Effector CD4-positive, alpha-beta T cell (primary cell): ENCODE measurements at places on chromosomes 12 and 14.

- no peak for DNase-seq
Observed at GRCh38 chr12:43579206-43579605, 27.2 kb upstream of the ADAMTS20 start.

GRCh38 chr12:95623554-95624170 lies 72.4 kb upstream of the USP44 start:
- no peak for DNase-seq

- no peak for DNase-seq
Observed at GRCh38 chr12:70581208-70581607, 56.0 kb downstream of the PTPRB start.

DNA sequence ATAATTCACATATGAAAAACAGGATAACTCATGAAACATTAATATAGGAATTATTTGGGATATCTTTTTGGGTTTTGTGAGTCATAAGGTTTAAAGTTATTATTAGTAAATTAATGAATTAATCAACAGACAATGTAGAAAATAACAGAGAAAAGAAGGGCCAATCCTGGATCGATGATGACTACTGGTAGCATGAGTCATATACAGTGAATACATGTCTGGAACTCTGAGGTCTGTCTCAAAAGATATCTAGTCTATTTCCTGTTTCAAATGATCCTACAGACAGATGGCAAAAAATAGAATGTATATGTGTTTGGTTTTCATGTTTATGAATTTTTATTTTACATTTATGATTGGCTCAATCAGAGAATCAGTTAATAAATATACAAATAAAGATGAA lies 86.4 kb upstream of the RTL1 start:
- no peak for DNase-seq

DNA sequence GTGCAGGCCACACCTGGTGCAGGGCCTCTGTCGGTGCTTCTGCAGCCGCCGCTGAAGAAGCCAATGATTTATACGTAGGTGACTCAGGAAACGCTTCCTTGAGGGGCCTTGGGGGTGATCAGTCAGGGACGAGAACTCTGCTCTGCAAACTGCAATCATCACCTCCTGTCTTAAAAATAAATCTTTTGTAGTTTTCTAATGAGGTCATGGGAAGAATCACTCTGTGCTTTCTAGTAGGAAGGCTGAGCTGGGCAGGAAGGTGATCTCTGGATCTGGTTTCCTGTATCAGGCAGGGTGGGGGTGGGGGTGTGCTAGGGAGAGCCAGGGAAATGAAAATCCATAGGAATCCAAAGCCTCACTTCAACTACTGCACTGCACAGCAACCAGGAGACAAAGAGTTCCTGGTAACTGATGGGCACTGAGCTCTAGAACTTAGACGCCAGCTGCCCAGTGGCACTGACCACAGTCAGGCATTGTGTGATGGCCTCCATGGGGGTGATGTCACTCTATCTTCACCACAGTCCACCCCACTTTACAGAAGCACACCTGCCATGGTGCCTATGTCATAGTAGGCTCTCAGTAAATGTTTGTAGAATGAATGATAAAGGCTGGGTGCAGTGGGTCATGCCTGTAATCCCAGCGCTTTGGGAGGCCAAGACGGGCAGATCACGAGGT lies 292.4 kb upstream of the PWP1 start:
- DNase-seq: no peak

- DNase-seq: no peak
Observed at GRCh38 chr14:42480255-42480654, 873.6 kb downstream of the LRFN5 start.

DNA sequence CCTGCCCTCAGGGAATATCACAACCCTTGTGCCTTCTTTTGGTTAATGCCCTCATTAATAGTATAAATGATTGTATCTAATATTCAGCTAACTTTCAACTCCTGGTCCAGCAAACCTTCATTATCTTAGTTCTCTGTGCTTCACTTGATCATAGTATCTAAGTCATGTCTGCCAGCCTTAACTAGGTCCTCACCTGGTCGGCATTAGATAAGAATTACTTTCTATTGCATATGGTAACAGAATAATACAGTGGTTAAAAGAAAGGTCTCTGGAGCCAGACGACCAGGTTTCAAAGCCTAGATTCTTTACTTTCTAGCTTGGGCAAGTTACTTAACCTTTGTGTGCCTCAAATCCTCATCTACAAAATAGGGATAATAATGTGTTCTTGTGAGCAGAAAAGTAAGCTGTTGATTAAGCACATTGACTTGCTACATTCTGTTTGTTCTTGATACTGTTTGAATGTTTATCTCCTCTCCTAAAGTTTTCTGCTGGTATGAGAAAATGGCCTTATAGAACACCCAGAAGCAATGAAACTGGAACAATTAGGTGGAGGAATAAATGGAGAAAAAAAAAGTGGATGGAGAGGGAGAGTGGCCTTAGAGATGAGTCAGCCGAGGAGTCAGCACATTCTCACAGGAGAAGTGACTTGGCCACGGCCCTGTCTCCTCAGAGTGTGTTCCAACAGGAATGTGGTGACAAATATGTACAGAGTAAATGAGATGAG lies 176.1 kb downstream of the SLC25A21 start:
- DNase-seq: no peak

DNA sequence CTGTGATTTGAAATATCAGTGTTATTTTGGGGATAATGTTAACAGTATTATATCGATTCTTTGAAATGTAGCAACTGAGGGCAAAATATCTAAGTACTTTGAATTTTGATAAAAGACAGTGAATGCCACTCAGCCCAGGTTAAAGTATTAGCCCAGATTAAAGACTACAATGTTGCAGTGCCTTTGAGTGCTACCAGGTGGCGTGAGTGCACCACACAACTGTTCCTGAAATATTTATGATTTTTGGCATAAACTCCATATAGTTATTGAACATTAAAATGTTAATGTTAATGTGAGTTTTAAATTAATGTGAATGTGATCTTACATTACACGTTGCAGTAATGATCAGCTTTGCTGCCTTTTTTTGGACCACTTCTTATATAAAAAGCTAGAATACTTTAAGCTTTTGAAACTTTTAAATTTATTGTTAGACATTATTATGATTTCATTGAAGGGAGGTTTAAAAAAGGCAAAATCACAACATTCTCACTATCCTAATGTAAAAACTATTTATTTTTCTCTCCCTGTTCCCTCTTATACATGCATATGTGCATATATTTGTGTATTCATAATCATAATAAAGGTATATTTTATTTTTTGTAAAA lies 22.5 kb downstream of the MRPS35 start:
- DNase-seq: no peak

- DNase-seq: no peak
Observed at GRCh38 chr12:24109381-24110039, 160.0 kb upstream of the SOX5 start.

DNA sequence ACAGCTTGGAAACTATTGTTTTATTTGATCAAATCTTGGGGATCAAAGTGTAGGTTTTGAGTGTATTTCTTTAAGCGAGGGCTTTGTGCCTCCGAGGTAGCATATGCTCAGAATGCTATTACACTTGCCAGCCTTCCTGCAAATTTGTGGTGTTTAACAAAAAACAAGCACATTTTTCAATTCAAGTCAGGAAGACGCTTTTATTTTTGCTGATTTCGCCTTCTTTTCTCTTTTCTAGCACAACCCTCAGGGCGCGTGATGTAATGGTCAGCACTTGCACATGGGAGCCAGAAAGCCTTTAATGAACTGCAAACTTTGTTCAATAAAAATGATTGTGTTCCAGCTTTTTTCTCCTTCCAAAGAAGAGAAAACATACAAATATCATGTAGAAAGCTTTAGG lies 466.5 kb downstream of the PRKD1 start:
- no peak for DNase-seq

DNA sequence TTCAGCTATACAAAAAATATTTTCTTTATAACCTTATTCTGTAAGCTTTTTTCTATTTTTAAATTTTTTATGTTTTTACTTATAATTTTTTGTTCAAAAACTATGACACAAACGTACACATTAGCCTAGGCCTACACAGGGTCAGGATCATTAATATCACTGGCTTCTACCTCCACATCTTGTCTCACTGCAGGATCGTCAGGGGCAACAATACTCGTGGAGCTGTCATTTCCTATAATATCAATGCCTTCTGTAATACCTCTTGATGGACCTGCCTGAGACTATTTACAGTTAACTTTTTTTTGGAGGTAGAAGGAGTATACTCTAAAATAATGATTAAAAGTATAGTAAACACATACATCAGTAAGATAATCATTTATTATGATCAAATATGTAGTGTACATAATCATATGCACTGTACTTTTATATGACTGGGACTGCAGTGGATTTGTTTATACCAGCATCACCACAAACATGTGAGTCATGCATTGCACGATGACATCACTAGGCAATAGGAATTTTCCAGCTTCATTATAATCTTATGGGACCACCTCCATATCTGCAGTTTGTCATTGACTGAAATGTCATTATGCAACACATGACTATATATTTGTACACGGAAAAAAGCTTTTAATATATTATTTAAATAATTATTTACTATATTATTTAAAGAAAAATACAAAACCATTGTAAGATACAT lies 18.5 kb upstream of the PMCH start:
- DNase-seq: no peak
